ENCODE measurements at places on chromosomes 12 and 14. TPM values are rescaled to one million over a fixed set of nuclear protein-coding genes. Genes with fewer than 3 reads are reported as not detected.

The SLC24A4 gene
- 0.13 TPM for polyA plus RNA-seq

The C12orf50 gene
- 0.56 TPM for polyA plus RNA-seq

DNA sequence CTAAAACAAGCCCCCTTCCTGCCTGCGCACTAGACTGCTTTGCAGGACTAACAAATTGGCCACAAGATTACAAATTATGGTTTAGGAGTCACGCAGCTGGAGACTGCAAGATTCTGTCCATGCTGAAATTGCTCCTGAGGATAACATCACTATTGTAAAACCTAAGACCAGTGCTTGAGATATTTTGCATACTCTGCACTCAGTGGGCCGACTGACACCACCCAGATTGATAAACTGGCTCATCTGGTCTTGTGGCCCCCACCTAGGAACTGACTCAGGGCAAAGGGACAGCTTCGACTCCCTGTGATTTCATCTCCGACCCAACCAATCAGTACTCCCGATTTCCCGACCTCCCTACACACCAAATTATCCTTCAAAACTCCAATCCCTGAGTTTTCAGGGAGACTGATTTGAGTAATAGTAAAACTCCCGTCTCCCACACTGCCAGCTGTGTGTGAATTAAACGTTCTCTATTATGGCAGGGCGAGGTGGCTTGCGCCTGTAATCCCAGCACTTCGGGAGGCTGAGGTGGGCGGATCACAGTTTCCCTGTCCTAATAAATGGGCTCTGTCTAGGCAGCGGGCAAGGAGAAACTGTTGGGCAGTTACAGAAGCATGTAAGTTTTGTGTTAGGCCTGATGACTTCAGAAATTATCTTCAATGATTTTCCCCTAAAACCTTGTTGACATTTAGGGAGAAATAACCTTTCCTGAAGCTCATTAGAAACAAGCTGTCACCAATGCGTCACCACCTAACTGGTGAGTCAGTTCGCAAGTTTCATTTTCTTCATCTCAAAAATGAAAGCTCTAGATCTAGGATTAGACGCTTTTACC is 5.3 kb upstream of the UBC start:
- DNase-seq: no peak

DNA sequence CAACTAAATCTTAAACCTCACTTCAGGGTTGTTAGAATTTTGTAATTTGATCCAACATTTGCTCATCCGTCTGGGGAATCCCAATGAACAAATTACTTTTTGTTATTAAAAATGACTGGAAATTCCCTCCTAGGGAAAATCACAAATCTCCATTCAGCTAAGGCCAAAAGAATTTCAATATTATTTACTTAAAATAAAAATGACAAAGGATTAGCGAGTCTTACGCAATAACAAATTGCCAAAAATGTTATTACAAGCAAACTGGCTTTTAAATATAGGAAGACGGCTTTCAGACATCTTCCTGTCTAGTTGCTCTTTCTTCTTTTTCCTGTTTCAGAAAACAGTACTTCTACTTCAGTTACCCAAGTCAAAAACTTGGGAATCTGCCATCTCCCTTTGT is 92.4 kb upstream of the TSPAN8 start:
- no peak for DNase-seq

DNA sequence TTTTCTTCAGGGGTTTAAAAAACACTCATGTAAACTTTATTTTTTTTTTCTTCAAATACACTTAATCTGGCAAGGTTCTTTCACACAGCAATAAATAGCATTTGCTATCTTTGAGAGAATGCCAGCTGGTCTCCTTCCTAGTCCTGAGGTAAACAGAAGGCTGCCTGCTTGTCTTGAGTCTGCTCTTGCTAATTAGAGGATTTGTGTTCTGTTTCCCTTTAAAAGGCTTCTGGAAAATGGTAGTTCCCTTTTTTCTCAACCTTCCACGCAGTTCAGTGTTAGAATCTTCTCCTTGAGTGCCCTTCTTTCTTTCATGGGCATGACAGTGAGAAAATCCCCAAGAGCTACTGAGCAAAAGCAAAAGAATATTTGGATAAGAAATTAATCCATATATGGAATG is 92.3 kb upstream of the DCN start:
- no peak for DNase-seq

DNA sequence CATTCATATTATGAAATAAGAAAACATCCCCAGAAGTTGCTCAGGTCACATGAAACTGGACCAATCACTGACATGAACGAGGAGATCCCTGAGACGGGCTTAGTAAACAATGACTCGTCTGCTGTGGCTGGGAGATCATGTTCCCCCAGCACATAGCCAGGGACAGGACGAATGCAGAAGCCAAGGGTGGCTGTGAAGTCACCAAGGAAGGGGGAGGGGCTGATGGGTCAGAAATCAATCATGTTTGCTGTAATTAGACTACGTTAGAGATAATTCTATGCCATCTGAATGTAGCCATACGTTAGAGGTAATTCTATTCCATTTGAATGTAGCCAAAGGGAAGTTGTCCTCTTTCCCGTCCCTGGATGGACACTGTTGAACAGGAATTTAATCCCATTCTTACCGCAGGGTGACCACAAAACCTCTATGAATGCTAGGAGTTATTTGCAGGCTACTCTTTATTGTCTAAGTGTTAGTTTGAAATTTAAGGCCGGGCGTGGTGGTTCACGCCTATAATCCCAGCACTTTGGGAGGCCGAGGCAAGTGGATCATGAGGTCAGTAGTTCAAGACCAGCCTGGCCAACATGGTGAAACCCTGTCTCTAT is 332.9 kb downstream of the TMEM132D start:
- DNase-seq: no peak

The RTL1 gene
- polyA plus RNA-seq: 0.13 TPM

DNA sequence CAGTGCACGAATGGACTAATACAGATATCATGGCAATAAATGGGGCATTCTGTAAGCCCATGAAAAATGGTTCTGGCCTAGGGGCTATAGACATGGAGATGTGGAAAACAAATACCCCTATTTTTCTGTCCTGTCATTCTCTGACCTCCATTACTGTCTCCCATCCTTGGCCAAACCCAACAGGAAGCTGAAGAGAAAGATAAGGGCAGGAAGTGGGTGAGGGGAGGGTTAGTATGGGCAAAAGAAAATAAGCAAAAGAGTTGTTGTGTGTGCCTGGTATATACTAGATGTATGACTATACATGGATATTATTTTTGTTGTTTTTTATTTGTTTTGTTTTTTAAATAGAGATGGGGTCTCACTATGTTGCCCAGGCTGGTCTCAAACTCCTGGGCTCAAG is 339.3 kb downstream of the PCNX1 start:
- DNase-seq: no peak

- DNase-seq: peak; percentile 7
Observed at GRCh38 chr12:121918679-121919038, 267 bp downstream of the CFAP251 start.

Data from renal pelvis (tissue), 12 donors.